ENCODE measurements at places on chromosomes 3 and 15. TPM values are rescaled to one million over a fixed set of nuclear protein-coding genes. Genes with fewer than 3 reads are reported as not detected.

Gene NDN
- 32.8 TPM for polyA plus RNA-seq

Gene TMEM266
- 0.09 TPM for polyA plus RNA-seq

DNA sequence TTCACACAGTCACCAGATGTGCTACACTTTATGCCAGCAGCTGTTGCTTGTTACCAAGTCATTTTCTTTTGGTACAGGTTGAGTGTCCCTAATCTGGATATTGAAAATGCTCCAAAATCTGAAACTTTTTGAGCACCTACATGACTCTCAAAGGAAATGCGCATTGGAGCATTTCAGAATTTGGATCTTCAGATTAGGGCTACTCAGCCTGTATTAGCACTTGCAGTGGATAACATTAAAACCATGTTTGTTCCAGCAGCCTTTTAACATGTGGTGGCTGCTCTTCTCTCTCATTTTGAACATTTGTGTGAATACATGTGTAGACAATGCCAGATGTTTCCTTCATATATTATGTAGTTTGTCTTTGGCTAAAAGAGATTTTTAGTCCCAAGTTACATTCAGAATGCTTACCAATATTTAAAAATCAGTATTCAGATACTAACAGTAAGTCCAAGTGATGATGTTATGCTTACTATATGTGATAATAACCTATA, 230.9 kb upstream of the UBE2E1 start:
- no peak overlapping the region for H3K27ac ChIP-seq
- H3K4me3 ChIP-seq, result no peak overlapping the region
- H3K36me3 ChIP-seq, result no peaks in the 10 kb centered on the region
- no peaks in the 10 kb centered on the region for H3K27me3 ChIP-seq

DNA sequence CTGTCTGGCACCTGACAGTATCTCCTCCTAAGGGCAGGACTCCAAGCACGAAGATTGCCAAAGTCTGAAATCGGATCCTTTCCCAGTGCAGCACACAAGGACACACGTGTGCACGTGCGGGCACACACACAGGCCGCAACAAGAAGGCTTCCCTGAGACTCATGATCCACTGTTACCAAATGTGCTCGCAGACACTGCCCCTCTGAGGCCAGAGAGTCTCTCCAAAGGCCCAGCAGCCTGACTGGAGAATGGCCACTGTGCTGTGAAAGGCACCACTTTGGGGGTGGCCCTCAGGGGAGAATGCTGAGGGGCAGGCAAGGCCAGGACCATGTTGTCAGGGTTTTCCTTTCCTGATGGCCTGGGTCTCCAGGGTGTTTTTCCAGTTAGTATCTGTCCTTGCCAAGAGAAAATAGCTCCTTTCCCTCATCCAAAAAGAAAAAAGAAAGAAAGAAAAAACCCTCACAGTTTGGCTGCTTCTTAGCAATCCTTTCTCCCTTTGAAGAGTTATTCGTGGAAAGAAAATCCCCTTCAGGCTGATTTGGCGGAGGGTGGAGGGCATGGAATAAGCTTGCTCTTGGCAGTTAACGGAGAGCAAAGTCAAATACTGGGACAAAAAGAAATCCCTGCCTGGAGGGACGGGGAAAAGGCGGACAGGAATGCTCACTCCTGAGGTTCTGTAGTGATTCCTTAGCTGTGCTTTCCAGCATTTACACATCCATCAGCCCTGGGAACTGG, 112.2 kb upstream of the ETV5 start:
- no peaks in the 10 kb centered on the region for H3K36me3 ChIP-seq
- H3K4me1 ChIP-seq, result no peaks in the 10 kb centered on the region
- H3K27ac ChIP-seq, result no peak overlapping the region

DNA sequence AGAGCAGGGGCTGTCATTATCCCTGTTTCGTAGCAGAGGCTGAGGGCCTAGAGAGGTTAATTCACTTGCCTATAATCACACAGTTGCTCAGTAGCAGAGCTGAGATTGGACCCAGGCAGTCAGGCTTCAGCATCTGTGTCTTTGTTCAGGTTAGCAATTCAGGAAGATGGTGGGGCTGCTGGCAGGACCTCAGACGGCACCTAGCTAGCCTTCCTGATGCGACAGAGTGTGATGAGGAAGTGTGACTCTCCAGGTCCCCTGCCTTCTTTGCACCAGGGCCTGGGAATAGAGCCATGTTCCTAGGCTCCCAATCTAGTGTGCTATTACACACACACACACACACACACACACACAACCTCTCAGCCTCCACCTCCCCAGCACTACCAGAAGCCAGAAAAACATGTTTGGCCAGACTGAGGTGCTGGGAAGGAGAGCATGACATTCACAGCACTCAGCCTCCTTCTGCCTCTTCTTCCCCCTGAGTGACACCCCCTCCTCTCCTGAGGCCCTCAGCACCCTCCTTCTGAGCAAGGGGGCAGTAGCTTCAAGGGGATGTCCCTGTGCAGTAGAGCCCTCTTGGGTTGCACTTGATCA, 88.9 kb downstream of the TLE3 start:
- no peak overlapping the region for H3K4me3 ChIP-seq
- no peak for DNase-seq
- H3K27me3 ChIP-seq, result peaks cover 17% of the 10 kb centered on the region
- no peak overlapping the region for H3K27ac ChIP-seq

DNA sequence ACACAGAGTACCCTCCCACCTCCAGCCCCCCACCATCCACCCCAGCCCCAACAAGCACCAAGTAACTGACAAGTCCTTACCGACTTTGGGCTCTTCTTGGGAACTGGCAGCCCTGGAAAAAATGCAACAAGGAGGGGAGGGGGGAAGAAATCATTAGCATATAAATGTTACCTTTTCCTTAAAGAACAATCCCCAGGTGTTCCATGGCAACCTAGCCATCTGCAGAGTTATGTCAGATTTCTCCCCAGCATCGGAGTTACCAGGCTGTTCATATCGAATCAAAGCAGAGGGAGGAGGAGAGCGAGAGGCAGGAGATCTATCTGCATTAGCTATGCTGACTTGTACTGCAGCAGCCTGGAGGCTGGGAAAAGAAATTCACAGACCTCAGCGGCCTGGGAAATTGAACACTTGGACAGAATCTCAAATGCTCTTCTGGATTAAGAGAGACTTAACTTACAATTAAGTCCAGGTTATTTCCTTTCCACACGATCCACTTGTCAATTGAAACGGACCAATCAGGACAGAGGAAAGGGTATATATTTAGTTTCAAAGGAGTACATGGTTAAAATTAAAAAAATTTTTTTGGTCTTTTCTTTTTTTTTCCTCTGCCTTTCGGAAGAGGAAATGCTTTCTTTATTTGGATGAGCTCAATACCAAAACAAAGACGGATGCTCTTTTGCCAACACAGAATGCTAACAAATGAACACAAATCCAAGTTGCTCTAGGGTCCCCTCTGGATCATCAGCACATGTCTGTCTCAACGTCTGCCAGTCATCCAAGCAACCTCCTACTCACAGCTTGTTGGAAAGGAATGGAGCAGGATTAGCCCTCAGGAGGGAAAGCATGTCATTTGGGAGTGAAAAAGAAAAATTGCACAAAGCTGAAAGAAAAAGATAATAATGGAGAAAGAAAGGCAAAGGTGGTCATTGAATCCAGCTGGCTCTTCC, 637.1 kb downstream of the MAGI1 start:
- H3K36me3 ChIP-seq, result no peaks in the 10 kb centered on the region
- H3K4me3 ChIP-seq, result no peak overlapping the region
- H3K4me1 ChIP-seq, result peaks cover 9% of the 10 kb centered on the region

Gene MLF1
- 4.7 TPM for polyA plus RNA-seq

DNA sequence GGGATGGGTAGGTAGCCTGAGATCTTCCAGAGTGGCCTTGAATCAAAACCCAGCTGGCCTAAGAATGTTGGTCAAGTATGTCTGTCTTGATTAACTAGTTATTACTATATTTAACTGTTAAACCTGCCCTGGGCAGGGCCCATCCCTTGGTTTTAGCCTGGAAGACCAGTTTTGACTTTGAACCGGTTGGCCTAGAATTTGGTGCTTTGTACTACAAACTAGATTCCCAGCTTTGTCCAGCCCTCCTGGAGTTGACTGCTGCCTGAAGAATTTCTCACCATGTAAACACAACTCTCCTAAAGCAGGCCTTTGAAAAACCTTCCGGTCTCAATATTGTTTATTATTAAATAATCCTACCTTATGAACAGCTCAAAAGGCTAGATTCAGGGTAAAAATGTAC, 16.0 kb downstream of the C15orf62 start:
- DNase-seq, result no peak
- no peak overlapping the region for H3K4me3 ChIP-seq
- no peak overlapping the region for H3K27ac ChIP-seq
- no peaks in the 10 kb centered on the region for H3K27me3 ChIP-seq
- H3K4me1 ChIP-seq, result peaks cover 8% of the 10 kb centered on the region

- H3K27ac ChIP-seq, result no peak overlapping the region
- no peak overlapping the region for H3K4me3 ChIP-seq
- no peak for DNase-seq
- no peaks in the 10 kb centered on the region for H3K27me3 ChIP-seq
Observed at GRCh38 chr3:123149525-123149924, 52.2 kb upstream of the SEC22A start.

- H3K36me3 ChIP-seq, result peaks cover 8% of the 10 kb centered on the region
- DNase-seq, result no peak
- H3K27ac ChIP-seq, result no peak overlapping the region
- no peak overlapping the region for H3K4me3 ChIP-seq
Observed at GRCh38 chr3:68997887-68998286, 15.6 kb downstream of the EOGT start.

DNA sequence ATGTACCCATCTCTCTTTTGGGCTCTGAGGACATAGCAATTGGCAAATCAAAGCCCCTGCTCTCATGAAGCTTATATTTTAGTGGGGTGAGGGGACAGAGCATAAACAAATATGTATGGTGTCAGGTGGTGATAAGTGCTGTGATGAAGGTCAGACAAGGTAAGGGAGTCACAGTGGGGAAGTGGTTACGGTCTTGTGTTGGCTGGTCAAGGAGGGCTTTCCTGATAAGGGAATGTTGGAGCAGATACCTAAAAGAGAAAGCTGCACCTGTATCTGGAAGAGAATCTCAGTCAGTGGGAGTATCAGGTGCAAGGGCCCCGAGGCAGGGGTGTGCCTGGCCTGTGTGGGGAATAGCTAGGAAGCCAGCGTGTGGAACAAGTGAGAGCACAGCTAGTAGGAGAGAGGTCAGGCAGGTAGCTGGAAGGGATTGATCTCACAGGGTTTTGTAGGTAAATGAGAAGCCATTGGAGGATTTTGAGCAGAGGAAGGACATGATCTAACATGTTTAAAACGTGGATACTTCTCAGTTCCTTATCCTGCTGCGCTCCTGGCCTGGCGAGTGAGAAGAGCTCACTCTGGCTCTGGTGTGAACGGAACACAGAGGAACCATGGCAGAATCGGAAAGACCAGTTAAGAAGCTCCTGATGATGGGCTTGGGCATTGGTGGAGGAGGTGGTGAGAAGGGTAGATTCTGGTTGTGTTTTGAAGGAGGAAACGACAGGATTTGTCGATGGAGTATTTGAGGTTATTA, 35.5 kb downstream of the MRAS start:
- no peaks in the 10 kb centered on the region for H3K36me3 ChIP-seq
- DNase-seq, result no peak
- no peaks in the 10 kb centered on the region for H3K27me3 ChIP-seq

Data from fibroblast of lung (primary cell).